ENCODE measurements at places on chromosomes 3 and 15.

DNA sequence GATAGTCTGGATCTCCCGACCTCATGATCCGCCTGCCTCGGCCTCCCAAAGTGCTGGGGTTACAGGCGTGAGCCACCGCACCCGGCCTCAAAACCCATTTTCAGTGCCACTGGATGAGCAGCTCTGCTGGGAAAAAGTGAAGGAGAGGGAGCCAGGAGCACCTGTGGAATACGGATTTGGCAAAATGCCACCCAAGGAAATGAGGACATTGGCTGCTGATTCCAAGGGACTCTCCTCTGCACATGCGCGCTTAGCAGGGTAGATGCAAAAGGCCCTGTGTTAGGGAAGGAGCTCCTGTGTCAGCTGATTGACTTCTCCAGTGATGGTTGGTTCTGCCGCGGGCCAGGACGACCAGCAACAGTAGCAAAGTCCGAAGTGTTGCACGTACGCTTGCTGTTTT lies 43.4 kb upstream of the IGF1R start:
- no peak for DNase-seq

DNA sequence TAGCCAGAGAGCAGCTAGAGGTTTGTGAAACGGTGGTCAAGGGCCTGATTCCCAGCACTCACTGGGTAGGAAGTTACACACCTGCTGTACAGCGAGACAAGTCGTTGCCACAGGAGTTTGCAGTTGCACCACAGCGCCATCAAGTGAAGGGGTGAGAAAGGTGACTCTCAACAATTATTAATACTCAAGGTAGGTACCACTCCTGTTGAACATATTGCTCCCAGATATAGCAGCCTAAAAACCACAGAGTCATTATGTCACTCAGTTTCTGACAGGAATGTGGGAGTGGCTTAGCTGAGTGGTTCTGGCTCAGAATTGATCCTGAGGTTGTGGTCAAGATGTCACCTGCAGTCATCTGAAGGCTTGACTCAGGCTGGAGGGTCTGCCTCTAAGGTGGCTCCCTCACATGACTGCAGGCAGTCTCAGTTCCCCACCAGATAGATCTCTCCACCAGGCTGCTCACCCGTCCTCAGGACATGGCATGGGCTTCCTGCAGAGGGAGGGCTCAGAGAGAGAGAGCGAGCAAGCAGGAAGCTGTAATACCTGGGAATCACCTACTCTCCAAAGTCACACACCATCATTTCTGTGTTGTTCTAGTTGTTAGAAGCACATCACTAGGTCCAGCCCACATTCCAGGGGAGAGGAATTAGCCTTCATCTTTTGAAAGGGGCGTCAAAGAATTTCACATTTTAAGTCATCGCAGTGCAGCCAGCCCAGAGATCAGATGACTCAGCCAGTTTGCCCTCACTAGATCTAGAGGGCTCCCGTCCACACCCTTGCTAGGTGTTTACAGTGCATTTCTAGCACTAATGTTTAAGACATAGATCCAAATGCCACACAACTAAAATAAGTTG lies 17.0 kb upstream of the ANO10 start:
- DNase-seq, result no peak

DNA sequence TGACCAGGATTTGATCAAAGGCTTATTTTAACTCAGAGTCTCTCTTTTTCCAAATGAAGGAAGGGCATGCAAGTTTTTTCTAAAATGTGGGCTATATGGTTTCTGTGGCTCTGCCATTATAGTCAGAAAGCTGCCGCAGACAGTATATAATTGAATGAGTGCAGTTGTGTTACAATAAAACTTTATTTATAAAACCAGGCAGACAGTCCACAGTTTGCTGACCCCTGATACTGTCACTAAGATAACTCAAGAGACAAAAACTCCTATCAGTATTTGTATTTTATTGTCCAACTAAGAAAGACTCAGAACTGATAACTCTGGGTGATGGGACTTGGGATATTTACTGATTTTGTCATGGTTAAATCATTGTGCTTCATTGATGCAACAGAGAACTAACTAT lies 4.9 kb downstream of the ALDH1A2 start:
- no peak for DNase-seq

DNA sequence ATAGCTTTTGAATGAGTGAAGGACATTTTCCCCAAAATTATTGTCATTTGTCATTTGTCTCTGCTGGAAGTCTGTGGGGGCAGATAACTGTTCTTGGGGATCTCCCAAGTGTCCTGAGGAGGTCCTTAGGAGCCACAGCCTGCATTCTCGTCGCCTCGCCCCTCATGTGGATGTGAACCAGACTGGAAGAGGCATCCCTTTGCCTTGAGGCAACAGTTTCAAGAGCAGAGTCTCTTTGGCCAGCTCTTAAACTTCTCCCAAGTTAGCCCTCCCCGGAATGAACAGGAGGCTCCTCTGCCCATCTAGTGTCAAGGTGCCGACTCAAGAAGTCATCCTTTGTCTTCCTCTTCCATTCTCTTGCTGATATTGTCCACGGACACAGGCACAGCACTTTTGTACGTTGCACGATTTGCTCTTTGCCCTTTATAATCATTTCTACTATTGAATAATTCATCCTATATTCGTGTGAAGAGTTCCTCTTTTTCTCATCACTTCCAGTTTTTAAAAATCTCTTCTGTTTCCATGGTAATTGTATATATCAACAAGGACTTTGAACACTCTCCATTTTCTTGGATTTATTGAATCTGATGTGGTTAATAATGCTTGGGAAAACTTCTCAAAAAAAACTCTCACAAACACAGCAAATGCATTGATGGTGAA lies 40.8 kb upstream of the CD47 start:
- DNase-seq, result no peak

GRCh38 chr3:139301183-139301582 lies 42.6 kb upstream of the MRPS22 start:
- DNase-seq, result no peak

- no peak for DNase-seq
Measured at GRCh38 chr15:100055821-100056220, 286.0 kb downstream of the ADAMTS17 start.

DNA sequence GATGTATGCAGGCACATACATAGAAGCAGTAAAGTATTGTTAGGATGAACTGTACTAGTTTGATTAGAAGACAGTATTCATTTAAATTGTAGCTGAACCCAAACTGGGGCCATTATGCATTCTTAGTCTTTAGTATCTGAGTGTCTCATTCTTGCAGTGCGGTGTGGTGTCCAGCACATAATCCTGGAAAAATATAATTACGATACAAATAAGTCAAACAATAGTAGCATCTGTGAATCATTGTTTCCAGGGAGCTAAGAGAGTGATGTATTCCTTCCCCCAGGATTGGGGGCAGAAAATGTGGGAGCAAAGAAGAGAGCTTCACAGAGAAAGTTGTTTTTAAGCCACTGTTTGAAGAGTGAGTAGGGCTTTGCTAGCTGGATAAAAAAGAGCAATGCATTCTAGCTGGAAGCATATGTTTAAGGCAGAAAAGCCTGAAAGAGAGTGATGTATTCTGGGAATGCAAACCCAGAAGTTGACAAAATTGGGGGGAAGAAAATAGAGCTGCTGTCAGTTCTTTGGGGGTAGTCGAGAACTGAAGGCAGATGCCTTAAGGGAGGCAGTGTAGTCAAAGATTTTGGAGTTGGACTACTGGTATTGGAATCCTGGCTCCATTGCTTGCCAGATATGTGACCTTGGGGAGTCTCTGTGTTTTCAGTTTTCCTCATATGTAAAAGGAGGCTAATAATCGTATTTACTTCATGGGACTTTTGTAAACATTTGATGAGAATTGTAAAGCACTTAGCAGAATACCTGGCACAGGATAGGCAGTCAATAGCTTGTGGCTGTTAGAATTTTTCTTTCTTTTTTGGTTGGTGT lies 14.1 kb downstream of the SLMAP start:
- DNase-seq, result no peak

- DNase-seq, result no peak
Measured at GRCh38 chr15:65423150-65423975, 616 bp upstream of the IGDCC4 start.

DNA sequence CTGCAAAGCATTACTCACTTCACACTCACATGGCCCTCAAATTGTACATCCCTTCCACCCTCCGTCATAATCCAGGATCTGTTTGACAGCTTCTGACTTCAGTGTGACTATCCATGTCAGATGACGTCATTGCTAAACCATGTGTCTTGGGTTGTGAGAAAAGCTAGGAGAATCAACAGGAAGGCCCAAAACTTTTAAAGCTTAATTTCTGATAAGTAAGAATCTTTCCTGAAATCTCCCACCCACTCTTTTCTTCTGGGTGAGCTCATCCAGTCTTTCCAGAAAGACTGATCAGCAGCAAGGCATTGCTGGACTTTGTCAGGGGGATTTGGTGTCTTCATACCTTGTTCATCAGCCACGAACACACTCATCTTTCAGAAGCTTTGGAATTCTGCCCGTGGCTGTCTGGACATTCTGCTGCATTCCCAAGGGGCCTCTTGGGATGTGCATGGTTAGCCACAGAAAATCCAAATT lies 11.5 kb upstream of the LMCD1 start:
- DNase-seq, result peak; percentile 97

- peak; percentile 85 for DNase-seq
Measured at GRCh38 chr15:58770519-58770856, 614 bp upstream of the MINDY2 start.

DNA sequence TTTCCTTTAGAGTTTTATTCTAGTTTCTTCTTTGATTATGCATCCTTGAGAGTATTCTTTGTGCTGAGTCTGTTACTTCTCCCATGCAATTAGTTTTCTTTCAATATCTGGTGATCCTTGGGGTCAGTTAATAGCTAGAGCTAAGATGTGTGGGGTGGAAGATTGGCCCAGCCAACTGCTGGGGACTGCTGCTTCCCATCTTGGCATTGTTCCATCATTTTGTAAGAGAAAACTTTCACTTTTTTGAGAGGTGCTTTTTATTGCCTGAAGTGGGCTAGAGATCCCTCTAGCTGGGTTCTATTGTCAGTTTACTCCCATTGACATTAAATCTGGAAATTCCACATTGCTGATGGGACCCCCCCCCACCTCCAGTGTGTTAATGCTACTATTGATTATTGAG lies 15.4 kb downstream of the BCL2L10 start:
- DNase-seq, result no peak

DNA sequence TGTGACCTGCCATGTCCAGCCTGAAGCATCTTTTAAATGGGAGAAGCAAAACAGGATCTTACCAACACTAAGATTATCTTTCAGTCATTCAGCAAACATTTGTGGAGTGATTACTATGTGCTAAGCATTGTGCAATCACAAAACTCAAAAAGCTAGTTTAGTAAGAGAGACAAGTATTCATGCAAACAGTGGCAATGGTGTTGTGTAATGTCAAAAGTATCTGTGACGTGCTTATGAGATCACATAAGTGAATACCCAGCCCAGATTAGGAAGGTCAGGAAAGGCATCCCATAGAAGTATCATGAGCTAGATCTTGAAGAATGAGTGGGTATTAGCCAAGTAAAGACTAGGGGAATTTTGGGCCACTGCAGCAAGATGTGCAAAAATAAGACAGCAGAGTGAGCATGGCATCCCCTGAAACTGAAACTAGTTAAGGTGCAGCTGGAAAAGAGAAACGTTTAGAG lies 32.1 kb downstream of the SEC62 start:
- DNase-seq, result peak; percentile 89

DNA sequence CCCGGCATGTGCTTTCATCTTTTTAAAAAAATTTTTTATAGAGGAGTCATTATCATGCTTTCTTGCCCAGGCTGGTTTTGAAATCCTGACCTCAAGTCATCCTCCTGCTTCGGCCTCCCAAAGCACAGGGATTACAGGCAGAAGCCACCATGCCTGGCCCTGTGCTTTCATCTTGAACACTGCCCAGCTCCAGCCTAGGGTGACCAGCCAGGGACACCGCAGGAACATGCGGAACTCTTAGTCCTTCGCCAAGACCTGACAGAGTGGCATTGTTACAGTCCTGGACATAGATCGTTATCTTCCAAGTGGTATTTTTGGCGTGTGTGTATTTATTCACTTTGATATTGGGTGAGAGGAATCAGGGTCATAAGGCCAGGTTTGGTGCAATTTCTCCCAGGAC lies 7.9 kb upstream of the FURIN start:
- DNase-seq, result no peak

DNA sequence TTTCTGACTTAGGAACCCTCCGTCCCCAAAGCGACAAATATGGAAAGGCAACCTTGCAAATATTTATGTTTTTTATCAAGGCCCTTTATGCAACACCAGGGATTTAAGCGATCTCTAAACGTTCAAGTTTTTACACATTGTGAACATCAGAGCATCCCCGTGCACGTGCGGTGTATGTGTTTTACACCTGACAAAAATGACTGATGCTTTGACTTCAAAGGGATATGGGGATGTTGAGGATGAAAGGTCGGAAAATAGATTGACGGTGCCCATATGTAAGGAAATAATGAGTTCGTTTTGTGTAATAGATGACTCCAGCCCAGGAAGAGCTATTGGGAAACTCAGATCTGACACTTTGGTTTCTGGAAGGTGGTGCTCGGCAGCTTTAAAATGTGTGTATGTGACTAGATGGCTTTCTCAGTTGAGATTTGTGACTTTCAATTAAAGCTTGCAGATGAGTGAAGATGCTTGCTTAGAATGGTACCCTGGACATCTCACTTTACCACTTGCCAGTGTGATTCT lies 866 bp downstream of the SLC49A4 start:
- DNase-seq, result peak; percentile 15

- peak; percentile 99 for DNase-seq
Measured at GRCh38 chr3:5022966-5023776, 43.9 kb downstream of the BHLHE40 start.

GRCh38 chr3:37308247-37308646 lies 133.9 kb upstream of the LRRFIP2 start:
- DNase-seq, result peak; percentile 28

GRCh38 chr15:72233769-72234168 lies 2.8 kb upstream of the PKM start:
- no peak for DNase-seq

DNA sequence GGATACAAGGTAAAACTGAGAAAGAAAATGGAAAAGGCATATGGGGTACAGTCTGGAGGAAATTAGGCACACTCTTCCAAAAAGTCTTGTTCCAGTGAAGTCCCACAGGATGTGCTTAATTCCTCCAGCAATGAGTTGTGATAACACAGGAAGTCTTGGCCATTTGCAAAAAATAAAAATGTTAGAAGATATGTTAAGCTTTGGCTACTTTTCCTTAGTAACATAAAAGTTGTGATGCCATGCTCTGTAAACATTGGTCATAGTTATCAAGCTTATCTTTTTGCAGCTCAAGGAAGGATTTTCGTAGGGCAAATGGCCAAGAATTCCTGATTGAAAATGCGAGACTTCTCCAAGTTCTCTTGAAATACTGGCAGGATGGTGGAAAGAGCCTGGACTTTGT lies 26.4 kb downstream of the LNP1 start:
- peak; percentile 95 for DNase-seq

GRCh38 chr3:63202529-63202928 lies 75.6 kb upstream of the SYNPR start:
- no peak for DNase-seq

DNA sequence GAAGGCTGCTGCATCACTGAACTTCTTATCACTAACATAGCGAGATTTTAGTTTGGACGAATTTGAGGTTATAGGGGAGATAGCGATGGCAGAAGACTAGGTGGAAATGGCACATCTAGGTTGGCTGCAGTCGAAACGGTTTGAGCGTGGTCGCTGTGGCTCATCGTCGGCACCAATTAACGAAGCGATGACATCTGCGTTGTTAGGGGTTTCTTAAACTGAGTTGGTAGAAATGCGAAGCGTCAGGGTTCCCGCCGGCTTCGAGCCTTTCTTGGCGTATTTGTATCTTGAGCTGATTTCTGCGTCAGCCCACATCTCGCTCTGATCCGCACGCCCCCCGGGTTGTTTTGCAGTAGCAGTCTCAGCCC lies 319 bp downstream of the LNP1 start:
- DNase-seq, result no peak

Measured in fibroblast of villous mesenchyme (primary cell).